ENCODE measurements at places on chromosomes 12 and 14.
A peak's percentile ranks its signal among the peaks of the same experiment; 100 is the strongest.

GRCh38 chr14:63357841-63358240, 39.1 kb upstream of the GPHB5 start:
- no peak for DNase-seq

- no peak for DNase-seq
Measured at GRCh38 chr12:18415227-18415626, 153.9 kb downstream of the PIK3C2G start.

- no peak for DNase-seq
Measured at GRCh38 chr14:89724628-89724960, 229.9 kb downstream of the EFCAB11 start.

- no peak for DNase-seq
Measured at GRCh38 chr14:102318781-102319276, 717 bp upstream of the ZNF839 start.

DNA sequence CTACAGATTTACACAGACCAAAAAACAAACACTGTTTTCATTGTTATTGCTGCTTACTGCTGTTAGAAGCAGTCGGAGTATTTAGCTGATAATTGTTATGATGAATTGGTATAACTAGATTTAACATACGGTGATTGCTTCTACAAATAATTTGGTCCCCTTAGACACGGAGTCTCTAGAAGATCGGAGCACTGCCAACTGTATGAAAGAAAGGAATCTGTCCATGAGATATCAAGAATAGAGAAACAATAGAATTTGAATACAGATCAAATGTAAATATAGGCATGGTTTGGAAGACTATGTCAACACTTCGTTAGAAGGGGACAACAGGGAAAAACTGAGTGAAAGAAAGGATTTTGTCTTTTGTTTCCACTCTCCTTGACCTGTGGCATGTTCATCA, 110.9 kb downstream of the PPP2R5E start:
- DNase-seq = no peak

DNA sequence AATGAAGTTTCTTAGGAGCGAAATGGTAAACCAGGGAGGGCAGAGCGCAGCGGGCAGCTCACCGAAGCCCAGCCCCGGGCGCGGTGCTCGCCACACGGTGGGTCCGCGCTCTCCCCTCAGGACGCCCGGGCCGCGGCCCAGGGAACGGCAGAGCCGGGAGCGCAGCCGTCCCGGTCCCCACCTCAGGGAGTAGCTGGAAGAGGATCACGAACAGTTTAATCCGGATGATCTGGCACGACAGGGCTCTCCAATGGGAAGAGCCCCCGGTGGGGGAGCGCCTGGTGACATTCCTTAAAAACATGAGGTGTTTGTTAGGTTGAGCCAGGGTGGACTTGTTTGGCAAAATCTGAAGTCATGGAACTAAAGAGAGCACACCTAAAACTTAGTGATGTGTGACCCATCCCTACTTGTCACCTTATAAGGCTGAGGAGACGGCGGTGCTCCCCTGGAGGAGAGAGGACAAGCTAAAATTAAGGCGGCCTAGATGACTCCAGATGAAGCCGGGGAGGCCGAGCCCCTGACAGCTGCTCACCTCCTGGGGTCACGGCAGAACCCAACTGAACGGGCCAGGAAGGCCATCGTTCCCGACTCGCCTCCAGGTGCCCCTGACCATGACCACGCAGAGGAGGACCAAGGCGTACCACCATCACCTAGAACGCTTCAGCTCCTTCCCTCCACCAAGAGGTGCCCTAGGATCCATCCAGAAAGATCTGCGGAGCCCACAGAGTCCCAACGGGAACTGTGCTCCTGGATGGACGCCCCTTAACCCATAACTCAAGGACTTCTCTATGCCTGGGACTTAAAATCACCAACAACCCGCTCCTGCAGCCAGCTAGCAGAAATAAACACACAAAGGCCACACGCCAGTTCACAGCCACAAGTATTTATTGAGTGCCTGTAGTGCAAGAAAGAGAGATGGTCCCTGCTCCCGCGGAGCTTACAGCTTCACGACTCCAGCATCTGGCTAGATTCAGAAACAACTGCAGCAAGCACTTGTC, 866 bp upstream of the PITPNM2 start:
- DNase-seq = peak; percentile 52

DNA sequence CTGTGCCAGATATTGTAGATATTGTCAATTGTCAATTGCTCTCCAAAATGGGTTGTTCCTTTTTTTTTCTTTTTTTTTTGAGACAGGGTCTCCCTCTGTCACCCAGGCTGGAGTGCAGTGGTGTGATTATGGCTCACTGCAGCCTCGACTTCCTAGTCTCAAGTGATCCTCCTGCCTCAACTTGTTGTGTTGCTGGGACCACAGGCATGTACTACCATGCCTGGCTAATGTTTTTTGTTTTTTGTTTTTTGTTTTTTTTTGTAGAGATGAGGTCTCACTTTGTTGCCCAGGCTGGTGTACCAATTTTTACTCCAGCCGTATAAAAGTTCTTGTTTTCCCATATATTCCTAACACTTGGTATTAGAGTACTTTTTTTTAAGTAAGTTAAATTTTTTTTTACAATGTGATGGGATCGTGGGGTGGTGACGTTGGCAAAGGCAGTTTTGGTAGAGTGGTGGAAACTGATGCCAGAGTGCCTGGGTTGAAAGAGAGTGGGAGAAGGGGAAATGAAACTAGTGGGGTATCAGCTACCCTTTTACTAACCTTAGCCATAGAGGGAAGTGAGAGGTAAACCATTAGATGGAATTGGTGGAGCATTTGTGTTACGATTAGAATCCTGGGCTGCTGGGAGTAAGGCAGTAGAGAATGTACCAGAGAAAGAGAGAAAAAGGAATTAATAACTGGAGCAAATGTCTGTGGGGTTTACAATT, 33.0 kb upstream of the CFAP54 start:
- no peak for DNase-seq

DNA sequence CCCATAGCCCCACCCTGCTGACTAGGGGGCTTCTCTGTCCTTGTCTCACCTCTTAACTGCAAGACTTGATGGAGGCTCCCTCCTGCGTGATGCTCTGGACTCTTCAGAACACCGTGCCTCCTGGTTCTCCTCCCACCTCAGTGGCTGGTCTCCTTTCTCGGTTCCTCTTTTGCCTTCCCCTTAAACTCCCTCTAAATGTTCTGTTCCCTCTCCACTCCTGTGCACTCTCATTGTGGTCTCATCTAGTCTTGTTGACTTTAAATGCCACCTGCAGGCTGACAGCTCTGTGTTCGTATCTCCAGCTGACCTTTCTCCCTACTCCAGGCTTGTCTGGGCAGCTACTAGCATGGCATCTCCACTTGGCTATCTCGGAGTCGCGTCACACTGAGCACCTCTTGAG, 28.3 kb downstream of the DYNC1H1 start:
- no peak for DNase-seq

- no peak for DNase-seq
Measured at GRCh38 chr12:123494124-123494851, 36.3 kb downstream of the SNRNP35 start.

GRCh38 chr14:75249251-75249957, 29.2 kb upstream of the FOS start:
- DNase-seq = no peak

Data from AG08396 (cell line).